ENCODE measurements at places on chromosomes 12 and 14.

DNA sequence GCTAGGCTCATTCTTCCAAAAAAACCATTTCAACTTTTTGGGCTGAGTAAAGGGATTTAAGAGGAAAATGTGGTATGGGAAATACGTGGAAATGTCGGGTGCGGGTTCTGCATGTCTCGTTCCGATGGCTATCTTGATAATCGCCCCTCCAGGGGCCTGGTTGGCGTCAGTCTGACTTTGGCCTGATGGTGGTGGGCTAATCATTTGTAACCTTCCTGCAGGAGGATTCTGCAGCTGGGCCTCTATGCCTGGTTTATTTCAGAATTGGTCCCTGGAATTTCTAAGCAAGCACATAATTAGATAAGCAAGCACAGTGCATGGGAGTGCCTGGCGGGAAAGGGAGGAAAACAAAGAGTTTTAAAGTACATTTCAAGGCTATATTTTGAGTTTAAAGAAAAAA is 14.8 kb upstream of the SLC4A8 start:
- no peak for DNase-seq

- no peak for DNase-seq
Observed at GRCh38 chr12:6254491-6254890, 54.3 kb downstream of the CD9 start.

- DNase-seq: no peak
Observed at GRCh38 chr14:61064856-61065255, 83.8 kb downstream of the SLC38A6 start.

DNA sequence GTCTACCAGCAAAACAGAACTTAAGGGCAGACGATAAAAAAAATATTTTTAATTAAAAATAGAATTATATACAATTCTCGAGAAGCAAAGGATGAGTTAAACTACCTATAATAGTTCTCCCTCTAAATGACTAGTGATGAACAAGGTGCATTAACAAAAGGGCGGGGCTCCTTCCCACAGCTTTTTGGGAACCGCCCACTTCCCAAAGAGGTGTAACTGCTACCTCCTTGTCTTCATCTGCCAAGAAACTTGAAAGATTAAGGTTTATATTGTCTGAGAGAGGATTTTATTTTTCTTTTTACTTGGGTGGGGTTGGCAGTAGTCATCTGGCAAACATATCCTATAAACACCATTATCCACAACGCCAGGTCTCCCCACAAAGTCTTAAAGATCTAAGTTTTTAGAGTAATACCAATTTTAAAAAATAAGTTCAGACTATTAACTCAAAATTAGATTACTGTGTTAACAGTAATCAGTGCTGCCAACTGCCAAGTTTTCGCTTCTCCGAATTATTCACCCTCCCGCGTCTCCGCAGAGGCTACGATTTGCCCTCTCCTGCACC is 938 bp downstream of the RALGAPA1 start:
- no peak for DNase-seq

DNA sequence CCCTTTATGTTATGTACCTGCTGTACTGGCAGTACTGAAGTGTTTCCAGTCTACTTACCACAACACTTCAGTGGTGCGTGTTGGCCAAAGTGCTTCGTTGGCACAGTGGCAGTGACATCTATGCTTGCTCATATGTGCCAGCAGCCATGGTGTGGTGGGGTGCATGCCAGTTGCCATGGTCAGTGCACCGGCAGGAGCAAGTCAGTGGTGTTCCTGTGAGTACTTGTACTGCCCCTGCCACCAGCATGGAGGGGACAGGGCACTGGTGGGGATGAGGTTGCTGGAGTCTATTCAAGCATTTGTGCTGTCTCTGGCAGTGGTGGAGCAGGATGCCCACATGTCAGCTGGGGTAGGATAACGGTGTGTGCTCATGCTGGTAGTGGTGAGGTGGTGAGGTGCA is 800.0 kb downstream of the TRHDE start:
- DNase-seq: no peak

- DNase-seq: no peak
Observed at GRCh38 chr12:114163771-114164170, 197.6 kb upstream of the RBM19 start.

- DNase-seq: no peak
Observed at GRCh38 chr12:66538970-66539369, 139.9 kb downstream of the GRIP1 start.

DNA sequence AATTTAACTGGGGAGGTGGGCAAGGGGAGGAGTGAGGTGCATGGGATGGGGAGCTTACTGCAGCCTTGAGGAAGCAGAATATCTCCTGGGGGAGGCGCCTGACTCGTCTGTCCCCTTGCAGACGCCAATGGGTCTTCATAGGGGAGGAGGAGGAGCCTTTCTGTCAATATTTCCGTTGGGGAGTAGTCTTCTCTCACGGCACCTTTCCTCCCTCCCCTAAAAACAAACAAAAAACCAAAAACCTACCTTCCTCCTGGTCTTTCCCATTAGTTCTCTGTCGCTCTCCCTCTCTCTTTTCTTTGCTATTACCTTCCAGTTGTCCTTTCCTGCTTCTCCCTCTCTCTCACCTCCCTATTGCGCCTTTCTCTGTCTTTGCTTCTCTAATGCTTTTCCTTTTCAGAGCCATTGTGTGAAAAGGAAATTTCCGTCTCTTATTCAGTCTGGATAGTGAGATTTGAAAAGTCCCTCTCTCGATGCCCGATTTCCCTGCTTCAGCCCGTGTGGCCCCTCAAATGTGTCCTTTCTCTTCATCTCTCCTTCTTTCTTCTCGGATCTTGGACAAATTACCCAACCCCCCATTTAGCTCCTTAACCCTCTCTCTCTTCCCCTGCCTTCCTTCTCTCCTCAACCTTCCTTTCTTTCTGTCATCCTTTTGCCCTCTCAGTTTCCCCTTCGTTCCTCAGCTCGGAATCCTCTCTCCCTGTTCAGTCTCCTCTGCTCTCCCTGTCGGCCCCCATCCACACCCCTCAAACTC is 5.9 kb downstream of the GPR84 start:
- DNase-seq: no peak

- no peak for DNase-seq
Observed at GRCh38 chr12:28799348-28799747, 349.7 kb upstream of the FAR2 start.

- no peak for DNase-seq
Observed at GRCh38 chr12:79645235-79645630, 45.5 kb downstream of the PAWR start.

- no peak for DNase-seq
Observed at GRCh38 chr12:132190012-132190755, 45.9 kb downstream of the NOC4L start.

- DNase-seq: no peak
Observed at GRCh38 chr12:14621826-14622225, 54.1 kb upstream of the PLBD1 start.

GRCh38 chr12:6613015-6613775 is 6.0 kb upstream of the CHD4 start:
- no peak for DNase-seq

DNA sequence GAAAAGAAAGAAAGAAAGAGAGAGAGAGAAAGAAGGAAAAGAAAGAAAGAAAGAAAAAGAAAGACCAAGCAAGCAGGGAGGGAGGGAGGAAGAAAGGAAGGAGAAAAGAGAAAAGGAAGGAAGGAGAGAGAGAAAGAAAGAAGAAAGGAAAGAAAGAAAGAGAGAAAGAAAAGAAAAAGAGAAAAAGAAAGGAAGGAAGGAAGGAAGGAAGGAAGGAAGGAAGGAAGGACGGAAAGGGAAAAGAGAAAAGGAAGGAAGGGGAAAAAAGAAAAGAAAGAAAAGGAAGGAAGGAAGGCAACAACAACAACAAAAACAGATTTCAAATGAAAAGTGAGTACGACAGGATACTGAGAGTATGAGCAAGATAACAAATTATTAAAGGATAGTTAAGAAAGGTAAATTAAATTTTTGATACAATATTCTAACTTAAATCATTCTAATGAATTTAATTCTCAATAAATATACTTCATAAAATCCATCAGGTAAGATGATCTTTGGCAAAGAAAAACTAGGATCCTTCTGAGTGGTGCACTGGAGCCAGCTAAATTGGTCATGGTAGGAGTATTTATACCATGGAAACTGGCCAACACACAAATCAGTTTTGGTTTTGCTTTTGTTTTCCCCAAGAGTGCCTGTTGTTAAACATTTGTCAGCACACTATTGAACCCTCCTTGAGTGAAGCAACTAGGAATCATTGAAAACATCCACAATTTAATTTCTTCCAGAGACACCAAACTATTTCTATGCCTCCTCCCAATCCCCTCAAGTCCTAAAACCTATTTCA is 56.1 kb upstream of the DYRK2 start:
- DNase-seq: no peak

- no peak for DNase-seq
Observed at GRCh38 chr14:84421621-84422020, 1108.3 kb upstream of the FLRT2 start.

DNA sequence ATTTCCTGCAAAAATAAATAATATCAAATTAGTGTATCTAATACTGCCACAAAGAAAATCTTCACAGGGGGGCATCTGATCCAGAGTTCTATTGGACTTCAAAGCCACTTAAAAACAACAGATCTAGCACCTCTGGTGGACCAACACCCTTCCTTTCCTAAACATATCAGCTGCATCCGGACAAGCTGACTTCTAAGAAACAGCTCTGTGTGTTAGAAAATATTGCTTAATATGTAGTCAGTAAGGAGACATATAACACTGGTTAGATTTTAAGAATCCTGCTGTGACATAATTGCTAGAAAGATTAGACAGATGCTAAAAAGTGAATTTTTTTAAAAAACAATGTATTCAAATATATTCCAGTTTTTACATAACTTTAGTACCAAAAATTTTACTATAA is 61.1 kb upstream of the PTPRB start:
- no peak for DNase-seq

GRCh38 chr14:102901633-102902032 is 20.8 kb upstream of the AMN start:
- no peak for DNase-seq

DNA sequence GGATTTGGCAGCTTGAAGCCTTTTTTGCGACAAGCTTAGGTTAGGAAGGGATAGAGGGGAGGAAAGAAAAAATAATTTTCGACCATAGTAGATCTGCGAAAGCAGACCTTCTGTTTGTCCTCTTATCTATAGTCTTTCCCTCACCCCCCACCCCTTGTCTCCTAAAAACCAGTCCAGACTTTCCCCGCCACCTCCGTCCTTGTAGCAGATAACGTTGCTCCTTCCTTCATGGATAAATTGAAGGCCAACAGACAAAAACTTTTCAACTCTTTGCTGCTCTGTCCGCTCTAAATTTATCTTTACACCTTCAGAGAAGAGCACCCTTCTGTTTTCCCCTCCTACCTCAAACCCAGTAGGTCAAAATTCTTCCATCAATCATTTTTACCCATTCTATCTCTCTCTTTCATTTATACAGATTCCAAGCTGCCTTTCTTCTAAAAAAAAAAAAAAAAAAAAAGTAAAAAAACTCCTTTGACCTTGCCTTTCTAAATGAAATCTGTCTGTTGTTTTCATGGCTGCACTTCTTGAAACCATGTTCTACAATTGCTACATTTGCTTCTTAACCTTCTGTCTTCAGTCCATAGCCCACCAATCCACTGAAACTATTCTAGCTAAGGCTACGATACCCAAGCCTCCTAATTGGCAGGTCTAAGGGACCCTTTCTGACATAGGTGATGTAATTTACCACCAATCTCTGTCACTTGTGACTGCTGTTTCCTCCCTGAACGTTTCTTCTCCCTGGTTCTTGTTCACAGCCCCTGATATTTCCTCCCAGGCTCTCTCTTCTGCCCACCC is 11.1 kb upstream of the NEMF start:
- DNase-seq: no peak

DNA sequence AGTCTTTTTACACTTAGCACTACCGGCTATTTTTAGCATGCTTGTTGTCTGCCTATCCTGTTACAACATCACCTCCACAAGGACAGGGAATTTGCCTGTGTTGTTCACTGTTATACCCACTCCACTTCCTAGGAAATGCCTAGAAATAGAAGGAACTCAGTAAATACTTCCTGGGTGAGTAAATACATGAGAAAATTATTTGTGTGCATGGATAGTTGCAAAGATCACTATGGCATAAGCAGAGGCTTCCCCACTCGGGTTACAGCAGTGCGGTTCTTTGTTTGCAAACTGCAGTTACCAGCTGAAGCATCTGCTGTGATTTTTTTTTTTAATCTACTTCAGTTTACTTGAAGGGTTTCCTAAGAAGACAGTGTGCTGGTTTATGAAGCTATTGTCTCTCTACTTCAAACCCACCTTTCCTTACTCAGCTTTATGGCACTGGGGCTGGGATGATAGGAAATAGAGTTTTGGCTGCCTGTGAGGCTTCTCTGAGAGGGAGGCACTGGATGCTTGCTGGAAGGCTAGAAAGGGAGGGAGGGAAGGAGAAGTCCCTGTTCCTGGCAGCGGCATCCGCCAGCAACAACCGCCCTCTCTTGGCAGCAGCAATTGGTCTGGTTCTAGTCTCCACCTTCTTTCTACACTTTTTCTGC is 29.0 kb downstream of the PDE6H start:
- DNase-seq: no peak

DNA sequence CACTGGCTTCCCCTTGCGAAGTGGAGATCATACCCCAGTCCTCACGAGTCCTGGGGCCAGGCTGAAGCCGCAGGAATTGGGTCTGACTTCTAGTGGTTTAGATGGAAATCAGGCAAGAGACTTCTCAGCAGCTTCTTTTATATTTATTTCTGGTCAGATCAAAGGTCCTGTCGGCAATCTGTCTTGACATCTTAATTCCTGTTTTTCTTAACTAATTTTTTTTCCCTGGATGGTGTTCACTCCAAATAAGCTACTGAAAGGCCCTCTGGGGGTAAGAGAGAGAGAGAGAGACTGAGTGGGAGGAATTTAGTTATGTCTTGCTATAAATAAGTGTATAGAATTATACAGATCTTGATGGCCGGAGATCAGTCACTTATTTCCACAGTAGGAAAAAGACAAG is 698.7 kb upstream of the TBX3 start:
- DNase-seq: no peak

DNA sequence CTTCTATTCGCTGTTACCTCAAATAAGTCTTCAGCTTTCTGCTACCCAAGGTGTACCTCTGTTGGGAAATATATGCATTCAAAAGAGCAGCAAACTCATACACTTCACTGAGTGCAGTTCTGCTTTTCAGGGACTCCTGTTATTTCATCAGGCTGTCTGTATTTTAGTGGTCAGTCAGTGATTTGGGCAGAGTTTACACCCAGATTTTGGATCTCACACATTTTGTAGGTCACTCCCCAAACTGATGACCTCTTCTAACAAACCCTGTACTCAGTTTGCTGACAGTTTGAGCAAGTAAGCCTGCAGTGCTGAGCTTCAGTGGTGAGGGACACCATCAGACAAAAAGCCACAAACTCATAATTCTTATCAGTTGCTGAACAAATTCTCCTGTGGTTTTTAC is 8.2 kb upstream of the WASHC4 start:
- DNase-seq: no peak

- no peak for DNase-seq
Observed at GRCh38 chr12:80129895-80130530, 30.7 kb downstream of the OTOGL start.

- DNase-seq: no peak
Observed at GRCh38 chr12:21715386-21715785, 57.7 kb upstream of the LDHB start.

DNA sequence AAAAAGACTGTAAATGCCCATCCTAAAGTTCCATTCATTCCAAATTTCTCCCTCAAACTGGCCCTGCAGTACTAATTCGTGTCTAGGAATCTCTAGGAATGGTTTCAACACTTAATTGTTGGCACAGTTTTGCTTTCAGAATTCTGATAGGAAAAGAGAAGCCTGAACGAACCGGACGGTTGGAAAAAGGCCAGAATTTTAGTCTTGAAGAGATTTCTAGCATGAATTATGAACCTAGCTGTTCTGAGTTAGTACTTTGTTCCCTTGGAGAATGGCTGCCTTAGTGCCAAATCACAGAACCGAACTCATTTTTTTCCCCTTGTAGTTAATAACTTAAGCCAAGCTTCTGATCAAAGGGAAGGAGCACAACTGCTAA is 262.6 kb downstream of the ADAMTS20 start:
- DNase-seq: no peak

- DNase-seq: no peak
Observed at GRCh38 chr12:112506513-112507166, 87.9 kb downstream of the PTPN11 start.

Data from amniotic stem cell (primary cell).